ENCODE measurements at places on chromosomes 6 and 20.

DNA sequence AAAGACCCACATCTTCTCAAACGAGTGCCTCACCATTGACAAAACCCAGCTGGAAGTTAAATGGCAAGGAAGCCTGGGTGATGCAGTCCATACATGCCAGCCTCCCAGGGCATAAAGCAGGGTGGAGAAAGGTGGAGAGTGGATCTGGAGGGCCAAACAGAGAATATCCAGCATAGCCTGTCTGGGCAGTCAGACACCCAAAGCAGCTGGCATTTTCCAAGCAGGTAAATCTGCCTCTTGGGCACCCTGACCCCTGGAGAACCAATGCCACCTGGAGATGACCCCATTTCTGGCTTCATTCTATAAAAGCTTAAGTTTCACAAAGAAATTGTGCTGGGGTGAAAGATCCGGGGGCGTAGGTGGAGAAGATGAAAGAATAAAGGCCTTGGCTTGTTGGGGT is 5.1 kb upstream of the SRPK1 start:
- no peak for DNase-seq

DNA sequence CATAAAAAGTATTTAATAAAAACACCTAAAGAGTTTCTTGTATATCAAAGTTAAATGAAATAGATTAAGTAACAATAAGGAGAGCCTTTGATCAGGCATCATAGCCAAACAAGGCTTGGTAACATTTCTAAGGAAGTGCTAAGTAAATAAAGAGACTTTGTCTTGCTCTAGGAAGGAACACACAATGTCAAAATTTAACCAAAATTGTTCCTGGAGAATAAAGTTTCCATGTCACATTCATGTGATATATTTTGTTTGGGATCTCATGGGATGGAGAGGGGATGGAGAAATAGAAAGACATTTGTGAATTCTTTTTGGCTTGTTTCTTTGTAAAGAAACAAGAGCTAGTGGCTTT is 201.9 kb upstream of the DTNBP1 start:
- no peak for DNase-seq

DNA sequence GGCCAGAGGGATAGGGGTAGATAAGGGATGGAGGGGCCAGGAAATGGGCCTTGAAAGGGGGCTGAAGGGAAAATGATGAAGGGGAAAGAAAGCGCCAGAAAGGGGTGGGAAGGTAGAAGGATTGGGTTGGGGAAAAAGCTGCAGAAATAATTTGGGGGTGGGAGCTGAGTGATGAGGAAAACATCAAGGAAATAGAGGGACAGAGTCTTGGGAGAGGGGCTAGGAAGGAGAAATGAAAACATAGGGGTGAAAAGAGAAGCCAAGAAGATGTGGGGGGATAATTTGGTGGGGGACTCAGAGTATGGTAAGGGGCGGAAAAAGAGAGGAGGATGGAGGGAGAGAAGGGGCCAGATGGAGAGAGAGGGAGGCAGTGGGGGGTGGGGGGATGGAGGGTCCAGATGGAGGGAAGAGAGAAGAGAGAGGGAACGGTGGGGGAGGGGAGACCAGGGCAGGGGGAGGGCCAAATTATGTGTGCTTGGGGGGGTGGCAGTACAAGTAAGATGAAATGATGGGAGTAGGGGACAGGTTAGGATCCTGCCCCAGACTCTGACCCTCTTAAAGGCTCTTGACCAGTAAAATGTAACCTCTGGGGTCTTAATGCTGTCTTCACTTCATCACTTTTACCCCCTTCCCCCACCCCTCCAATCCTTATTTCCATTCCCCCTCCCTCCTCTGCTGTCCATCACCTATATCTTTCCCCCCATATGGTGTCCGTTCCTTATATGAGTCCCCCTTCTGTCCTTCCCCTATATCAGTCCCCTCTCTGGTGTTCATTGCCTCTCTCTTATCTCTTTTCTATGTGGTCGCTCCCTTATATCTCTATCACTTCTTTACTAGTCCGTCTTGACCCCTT is 852 bp downstream of the SYNGAP1 start:
- no peak for DNase-seq

DNA sequence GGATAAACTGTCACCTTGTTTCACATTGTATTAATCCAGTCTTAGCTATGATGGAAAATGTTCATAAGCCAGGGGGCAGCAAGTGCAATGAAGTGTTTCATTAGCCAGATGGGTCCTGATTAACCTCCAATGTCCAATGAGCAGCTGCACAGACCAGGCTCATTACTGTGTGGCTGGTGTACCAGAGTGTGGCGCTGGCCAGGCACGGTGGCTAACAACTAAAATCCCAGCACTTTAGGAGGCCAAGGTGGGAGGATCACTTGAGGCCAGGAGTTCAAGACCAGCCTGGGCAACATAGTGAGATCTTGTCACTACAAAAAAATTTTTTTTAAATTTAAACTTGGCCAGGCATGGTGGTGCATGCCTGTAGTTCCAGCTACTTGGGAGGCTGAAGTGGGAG is 201.7 kb upstream of the FOXQ1 start:
- DNase-seq: no peak

DNA sequence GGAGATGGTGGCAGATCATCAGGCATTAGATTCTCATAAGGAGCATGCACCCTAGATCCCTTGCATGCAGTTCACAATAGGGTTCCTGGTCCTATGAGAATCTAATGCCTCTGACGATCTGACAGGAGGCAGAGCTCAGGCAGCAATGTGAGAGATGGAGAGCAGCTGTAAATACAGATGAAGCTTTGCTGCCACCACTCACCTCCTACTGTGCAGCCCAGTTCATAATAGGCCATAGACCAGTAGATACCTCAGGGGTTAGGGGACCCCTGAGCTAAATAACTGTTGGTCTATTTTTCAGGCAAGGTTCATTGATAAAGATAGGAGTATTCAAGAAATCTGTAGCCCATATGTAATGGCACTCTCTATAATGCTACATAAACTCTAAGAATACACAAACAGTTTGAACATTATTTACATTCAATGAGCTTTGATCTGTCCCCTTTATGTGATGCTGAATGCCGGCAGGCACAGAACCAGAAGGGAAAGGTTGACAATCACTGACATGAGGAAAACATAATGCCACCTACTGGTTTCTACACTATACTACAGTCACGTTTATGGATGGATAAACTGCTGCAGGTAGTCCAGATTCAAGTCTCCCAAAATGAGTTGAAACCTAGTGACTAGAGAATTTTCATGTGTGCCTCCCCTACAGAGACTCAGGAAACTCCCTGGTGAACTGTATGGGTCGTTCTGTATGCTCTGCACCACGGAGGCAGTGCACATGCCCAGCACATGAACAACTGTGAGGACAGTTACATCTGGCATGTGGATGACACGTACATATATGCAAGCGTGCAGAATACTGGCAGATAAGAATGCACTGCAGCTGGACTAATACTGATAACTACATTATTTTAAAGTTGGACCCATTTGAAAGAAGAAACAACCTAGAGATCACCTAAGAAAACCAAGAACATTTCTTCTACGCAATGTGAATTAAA is 72.0 kb downstream of the DST start:
- DNase-seq: peak; percentile 36

GRCh38 chr20:53914091-53914780 is 156.2 kb downstream of the BCAS1 start:
- no peak for DNase-seq

GRCh38 chr6:158437571-158437970 is 122.3 kb upstream of the TMEM181 start:
- DNase-seq: no peak

GRCh38 chr20:49672096-49672664 is 41.5 kb downstream of the B4GALT5 start:
- no peak for DNase-seq

- DNase-seq: peak; percentile 78
Observed at GRCh38 chr6:32109114-32109764, at the start of gene TNXB. TNXB (minus strand) TSS chr6:32109338; CDS start chr6:32098198, 11,140 bp downstream.

DNA sequence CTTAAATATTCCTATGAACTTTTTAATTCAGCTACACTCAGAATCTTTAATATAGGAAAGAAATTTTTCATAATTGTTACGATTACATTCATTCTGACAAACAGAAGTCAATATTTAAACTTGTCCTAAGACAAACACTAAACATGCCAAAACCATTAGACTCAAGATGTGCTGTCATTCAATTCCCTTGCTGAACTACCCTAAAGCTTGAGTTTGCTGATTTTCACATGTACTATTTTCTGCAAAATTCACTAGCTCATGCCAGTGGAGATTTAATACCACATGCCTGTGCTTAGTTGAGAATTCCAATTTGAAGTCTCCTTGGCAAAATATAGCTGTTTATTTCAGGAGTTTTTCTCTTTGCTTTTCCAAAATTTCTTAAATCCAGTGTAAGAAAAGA is 448.0 kb downstream of the COL12A1 start:
- DNase-seq: no peak

DNA sequence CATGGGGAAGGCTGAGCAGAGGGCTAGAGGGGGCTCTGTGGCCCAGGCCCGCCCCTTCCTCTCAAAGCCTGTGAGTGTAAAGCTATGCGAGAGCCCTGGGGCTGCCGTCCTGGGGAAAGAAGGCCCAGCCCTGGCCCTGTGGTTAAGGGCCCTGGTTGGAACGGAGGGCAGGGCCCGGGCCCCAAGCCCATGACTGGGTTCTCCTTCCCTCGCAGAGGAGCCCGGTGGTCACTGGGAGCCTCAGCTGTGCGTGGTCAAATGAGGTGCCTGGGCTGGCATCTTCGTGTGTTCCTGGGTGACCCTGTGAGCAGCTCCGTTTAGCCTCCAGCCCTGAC is 56.0 kb downstream of the SMOC2 start:
- DNase-seq: no peak

- DNase-seq: no peak
Observed at GRCh38 chr20:62061851-62062423, 3.7 kb downstream of the TAF4 start.

GRCh38 chr6:50714487-50715379 is 1.4 kb downstream of the TFAP2D start:
- DNase-seq: no peak

GRCh38 chr6:136510299-136510698 is 39.9 kb downstream of the MAP7 start:
- no peak for DNase-seq

GRCh38 chr6:133114973-133115372 is 126.2 kb upstream of the EYA4 start:
- DNase-seq: no peak

DNA sequence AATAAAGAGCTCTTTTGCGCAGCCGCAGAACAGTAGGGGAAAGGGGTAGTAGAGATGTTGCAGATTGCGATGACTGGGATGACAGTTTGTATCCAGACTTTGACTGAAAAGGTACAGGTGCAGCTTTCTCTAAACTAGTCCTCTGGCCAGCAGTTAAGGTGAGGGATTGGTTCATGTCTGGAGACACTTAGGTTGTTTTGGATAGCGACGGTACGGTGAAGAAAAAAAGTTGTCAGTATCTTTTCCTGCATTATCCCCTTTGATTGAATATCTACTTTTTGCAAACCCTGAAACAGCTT is 537 bp downstream of the PRR3 start:
- DNase-seq: no peak

- no peak for DNase-seq
Observed at GRCh38 chr6:12288211-12288618, 1.9 kb upstream of the EDN1 start.

- DNase-seq: no peak
Observed at GRCh38 chr6:133248241-133249001, 7.3 kb downstream of the EYA4 start.

DNA sequence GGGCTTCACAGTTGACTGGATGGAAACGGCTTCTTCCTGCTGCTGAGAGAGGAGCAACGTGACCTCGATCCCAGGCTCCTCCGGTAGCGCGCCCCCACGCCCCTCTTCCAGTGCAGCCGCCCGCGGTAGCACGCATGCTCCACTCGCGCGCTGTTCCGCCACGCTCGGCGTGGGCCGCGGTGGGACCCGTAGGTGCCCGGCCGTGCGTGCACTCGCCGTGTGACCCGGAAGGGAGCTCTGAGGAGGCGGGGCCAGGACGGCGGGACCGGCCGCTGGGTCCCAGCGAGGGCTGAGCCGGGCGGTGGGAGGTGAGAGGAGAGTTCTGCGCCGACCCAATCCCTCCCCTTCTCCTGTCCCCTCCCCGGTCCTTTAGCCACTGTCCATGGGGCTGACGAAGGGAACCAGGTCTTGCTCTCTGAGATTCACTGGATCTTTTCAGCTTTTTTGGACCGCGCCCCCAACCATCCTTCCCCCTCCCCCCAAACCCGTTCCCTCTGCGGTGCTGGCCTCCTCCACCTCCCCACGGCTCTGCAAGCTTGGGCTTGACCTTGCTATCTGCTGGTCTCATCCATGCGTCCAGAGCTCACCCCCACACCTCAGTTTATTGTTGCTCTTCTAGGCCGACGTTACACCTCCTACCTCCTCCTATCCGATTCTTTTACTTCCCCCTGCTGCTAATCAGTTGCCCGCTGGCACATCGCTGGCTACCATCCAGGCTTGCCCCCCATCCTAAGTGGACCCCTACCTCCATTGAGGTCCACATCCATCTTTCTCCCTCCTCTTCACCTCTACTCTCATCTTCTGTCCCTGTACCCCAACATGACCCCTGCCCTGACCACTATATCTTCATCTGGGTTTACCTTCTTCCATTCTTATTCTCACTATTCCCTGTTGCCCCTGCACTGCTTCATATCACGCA is at the start of gene CUL9:
CUL9 (plus strand) TSS at position 255 of the 919 bp plus-strand sequence. CDS start 2,115 bp downstream, outside the sequence.
- DNase-seq: peak; percentile 65

GRCh38 chr6:46115634-46116033 is 14.2 kb upstream of the ENPP4 start:
- no peak for DNase-seq

GRCh38 chr6:150185732-150186117 is 42.9 kb downstream of the PPP1R14C start:
- DNase-seq: no peak

- peak; percentile 71 for DNase-seq
Observed at GRCh38 chr6:73285674-73286283, 22.8 kb upstream of the KHDC1 start.

DNA sequence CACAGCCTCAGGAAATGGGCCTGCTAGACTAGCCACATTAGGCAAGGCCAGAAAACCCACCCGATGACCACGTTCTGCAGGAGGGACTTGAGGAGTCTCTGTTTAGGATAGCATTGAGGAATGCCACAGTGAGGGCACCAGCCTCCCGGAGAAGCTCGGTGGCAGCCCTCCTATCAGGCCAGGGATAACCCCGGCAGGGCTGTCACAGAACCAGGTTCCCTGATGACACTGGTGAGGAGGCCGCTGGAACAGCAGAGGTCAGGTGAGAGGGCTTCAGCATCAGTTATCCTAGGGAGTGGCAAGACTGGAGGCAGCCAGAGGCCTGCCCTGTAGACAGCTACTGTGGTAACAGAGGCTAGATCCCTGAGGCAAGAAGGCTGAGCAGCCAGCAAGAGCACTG is 157.6 kb downstream of the MYLK4 start:
- DNase-seq: no peak

- peak; percentile 67 for DNase-seq
Observed at GRCh38 chr20:62359491-62360121, 7.5 kb downstream of the LAMA5 start.

DNA sequence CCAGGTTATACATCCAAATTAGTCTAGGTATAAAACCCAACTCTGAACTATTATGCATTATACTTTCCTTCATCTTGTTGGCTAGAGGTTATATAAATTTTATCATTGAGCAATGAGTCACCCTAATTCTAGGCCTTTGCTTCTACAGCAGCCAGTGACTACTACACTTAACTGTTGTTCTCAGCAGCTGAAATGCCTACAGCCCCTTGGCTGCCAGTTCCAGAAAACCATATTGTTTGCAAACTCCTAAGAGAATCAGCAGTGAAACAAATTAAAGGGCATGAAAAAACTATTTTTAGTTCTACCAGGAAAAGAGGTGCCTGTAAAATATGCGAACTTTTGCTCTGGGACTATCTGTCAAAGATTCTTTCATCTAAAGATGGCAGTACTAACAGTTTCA is 292.8 kb downstream of the FRK start:
- no peak for DNase-seq

Data from muscle of back (tissue), 13 donors.